NCI-H524 treated with DMSO at 0.1 percent for 48 hours (cell line): ENCODE measurements at places on chromosomes 12 and 14.

DNA sequence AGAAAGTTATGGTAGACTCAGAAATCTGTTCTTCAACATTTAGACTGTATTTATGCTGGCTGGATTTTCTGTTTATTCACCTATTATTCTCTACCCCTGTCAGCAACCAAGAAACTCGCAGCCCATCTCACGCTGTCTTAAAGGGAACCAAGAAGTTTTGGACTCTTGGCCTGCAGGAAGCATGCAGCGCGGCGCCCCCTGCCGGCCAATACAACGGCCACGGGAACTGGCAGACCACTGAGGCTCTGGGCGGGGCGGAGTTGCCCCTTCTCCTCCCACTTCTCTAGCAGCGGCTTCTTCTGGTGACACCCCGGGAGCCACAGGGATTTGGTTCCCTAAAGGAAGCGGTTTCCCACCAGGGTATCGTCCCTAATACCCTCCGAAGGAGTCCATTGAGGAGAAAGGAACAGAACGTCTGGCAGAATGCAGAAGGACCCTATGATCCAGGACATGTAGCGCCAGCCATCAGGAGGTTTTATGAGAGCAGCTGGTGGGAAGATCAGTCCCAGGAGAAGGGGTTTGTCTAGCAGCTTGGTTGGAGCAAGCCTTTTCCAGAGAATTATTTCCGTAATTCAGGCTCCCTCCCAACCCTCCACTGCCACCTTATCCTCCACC lies 21.0 kb upstream of the RNASE2 start:
- DNase-seq, result no peak

- DNase-seq, result no peak
Observed at GRCh38 chr14:21528381-21529348, 2.5 kb upstream of the SALL2 start.

- no peak for DNase-seq
Observed at GRCh38 chr14:68701001-68701741, 91.7 kb downstream of the ZFP36L1 start.

- no peak for DNase-seq
Observed at GRCh38 chr14:100622224-100622623, 35.0 kb upstream of the BEGAIN start.

GRCh38 chr14:74038020-74038859 lies 19.1 kb downstream of the BBOF1 start:
- DNase-seq, result peak; percentile 39

GRCh38 chr12:54890339-54890738 lies 36.0 kb downstream of the MUCL1 start:
- peak; percentile 48 for DNase-seq

GRCh38 chr12:127381043-127381668 lies 885.8 kb upstream of the TMEM132C start:
- DNase-seq, result no peak

DNA sequence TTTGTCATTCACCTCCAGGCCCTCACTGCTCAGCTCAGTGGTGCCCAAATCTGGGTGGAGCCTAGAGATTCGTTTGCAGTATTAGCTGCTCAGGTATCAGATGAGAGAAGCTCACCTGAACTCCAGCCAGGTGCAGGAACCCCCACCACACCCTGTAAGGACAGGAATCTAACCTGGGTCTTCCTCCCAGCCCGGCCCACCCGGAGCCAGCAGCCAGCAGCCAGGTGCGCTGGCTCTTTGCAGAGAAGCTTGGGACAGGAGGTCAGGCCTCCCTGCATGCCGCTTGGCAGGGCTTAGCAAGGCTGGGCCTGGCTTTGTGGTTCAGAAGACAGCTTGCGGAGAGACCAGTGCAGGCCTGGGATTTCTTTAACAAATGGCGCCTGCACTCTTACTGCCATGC lies 125.6 kb upstream of the MYL2 start:
- DNase-seq, result no peak

DNA sequence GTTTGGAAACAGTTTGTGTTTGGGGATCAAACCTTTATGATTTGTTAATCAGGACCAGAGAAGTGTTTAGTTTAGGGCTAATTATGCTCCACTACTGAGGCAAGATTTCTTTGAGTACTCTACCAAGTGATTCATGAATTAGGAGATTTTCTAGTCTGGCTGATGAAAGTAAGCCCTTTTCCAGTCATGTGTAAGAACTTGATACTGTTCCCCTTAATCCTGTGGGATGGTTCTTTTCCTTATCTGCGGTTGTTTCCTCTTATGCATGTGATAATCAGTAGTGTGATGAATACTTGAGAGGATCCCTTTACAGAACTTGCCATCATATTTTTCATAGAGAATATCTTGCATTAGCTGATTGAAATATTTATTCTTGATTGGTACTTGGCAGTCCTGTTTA lies 42.1 kb downstream of the DYRK2 start:
- DNase-seq, result no peak

GRCh38 chr12:46590991-46591703 lies 218.6 kb upstream of the SLC38A2 start:
- no peak for DNase-seq

DNA sequence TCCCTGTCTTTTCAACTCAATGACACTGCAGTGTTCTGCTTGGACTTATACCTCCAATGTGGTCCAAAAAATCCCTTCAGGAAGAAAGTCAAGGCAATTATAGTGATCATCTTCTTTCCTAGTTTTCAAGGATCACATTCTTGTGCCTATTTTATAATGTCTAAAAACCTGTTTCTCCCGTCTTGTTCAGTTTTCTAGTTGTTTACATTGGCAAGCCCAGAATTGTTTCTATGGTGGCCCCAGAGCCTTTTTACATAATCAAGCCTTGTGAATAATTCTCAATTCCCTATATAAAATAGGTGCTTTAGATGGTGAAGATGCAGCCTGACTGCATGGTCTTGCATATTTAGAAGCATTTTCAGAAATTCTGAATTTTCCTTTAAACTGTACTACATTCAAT lies 14.5 kb upstream of the LDHB start:
- DNase-seq, result no peak

GRCh38 chr12:120169946-120170345 lies 24.6 kb downstream of the GCN1 start:
- DNase-seq, result no peak

DNA sequence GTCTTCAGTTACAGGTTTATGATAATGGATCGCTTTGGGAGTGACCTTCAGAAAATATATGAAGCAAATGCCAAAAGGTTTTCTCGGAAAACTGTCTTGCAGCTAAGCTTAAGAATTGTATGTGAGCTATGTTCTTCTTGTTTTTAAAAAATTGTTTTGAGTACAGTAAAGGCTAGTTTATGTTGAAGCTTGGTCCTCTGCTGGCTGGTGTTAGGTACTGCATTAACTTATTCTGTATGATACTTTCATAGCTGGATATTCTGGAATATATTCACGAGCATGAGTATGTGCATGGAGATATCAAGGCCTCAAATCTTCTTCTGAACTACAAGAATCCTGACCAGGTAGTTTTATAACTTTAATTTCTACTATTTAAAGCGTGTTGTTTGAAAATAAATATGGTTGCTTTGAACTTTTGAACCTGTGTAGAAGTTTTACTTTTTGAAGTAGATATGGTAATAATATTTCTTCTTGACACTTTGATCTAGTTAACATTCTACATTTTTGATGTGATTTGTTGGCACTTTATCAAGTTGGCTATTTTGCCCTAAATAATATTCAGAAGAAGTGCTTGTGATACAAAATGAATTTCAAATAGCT lies 55.7 kb downstream of the VRK1 start:
- DNase-seq, result peak; percentile 7
